ENCODE measurements at places on chromosomes 6 and 20.

DNA sequence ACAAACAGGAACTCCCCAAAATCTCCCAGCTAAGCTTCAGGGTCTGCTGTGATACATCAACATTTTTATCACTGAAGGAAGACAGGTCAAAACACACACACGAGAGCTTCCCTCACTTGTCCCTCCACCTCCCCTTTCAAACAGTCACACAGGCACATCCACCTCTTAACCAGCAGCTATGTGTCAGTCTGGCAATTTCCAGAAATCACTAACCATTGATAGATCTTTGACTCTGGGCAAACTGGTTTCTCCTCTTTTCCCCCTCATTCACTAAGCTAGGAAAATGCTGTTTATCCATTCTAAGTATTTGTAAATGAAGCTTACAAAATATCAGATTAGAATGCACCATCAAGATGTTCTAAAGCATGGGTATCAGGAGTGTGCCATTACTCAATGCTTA lies 87.8 kb downstream of the DCDC2 start:
- no peak overlapping the region for H3K4me3 ChIP-seq
- no peaks in the 10 kb centered on the region for H3K4me1 ChIP-seq
- peaks cover 13% of the 10 kb centered on the region for H3K27me3 ChIP-seq

DNA sequence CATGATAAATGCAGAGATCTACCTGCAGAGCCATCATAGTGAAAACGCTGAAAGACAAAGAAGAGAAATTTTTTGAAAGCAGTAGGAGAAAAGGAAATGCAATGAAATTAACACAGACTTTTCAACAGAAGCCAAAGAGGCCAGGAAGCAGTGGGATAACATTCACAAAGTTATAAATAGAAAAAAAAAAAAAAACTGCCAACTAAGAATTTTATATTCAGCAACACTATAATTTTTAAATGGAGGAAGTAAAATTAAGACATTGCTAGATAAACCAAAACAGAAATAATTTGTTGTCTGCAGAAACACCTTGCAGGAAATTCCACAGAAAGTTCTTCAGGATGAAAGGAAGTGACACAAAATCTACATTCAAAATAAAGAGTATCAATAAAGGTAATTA lies 591.5 kb upstream of the ID4 start:
- no peaks in the 10 kb centered on the region for H3K4me1 ChIP-seq
- no peaks in the 10 kb centered on the region for H3K27me3 ChIP-seq
- no peak overlapping the region for H3K4me3 ChIP-seq
- no peak overlapping the region for H3K27ac ChIP-seq
- H3K36me3 ChIP-seq: no peaks in the 10 kb centered on the region

- H3K36me3 ChIP-seq: no peaks in the 10 kb centered on the region
- H3K27me3 ChIP-seq: peaks cover 2% of the 10 kb centered on the region
- H3K27ac ChIP-seq: no peak overlapping the region
- no peaks in the 10 kb centered on the region for H3K4me1 ChIP-seq
- no peak for DNase-seq
- H3K4me3 ChIP-seq: no peak overlapping the region
Observed at GRCh38 chr6:163188746-163189145, 225.8 kb upstream of the QKI start.

GRCh38 chr6:1636272-1636825 lies 26.6 kb downstream of the FOXC1 start:
- DNase-seq: no peak
- H3K4me1 ChIP-seq: no peaks in the 10 kb centered on the region
- H3K4me3 ChIP-seq: no peak overlapping the region
- peaks cover 2% of the 10 kb centered on the region for H3K27me3 ChIP-seq
- no peaks in the 10 kb centered on the region for H3K36me3 ChIP-seq

DNA sequence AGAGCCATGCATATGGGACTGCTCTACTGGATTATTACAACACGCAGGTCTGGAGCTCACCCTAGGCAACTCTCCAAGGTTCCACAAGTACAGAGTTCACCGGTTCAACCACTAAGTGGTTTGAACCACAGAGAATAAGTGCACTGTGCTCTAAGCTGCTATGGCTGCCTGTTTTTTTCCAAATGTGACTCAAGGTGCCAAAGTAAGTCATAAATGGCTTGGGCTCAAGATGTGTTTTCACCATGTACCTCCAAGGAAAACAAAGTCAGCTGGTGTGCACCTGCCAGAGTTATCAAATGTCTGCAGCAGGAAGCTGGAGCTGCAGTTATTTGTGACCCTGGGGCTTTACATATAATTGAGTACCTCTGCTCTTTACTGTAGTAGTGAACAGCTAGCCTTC lies 76.7 kb downstream of the PREP start:
- peaks cover 23% of the 10 kb centered on the region for H3K36me3 ChIP-seq
- no peak overlapping the region for H3K4me3 ChIP-seq
- no peaks in the 10 kb centered on the region for H3K27me3 ChIP-seq
- no peak overlapping the region for H3K27ac ChIP-seq
- DNase-seq: no peak

DNA sequence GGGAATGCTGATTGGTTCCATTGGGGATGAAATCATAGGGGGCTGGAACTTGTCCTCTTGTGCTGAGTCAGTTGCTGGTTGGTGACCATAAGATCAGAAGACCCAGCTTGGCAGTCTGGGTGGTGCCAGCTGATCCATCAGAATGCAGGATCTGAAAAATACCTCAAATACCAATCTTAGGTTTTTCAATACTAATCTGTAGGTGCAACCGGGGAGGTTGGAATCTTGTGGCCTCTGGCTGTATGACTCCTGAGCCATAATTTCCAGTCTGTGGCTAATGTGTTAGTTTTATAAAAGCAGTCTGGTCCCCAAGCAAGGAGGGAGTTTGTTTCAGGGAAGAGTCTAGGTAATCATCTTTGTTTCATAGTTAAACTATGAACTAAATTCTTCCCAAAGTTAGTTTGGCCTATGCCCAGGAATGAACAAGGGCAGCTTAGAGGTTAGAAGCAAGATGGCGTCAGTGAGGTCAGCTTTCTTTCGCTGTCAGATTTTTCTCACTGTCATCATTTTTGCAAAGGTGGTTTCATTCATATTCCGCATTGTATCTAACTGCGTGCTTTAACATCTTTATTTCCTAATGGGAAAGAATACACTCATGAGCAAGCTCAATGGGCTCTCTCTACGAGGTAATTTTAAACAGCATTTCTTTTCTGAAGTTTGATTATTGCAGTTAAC lies 2.0 kb downstream of the ARMH2 start:
- H3K27me3 ChIP-seq: no peaks in the 10 kb centered on the region
- H3K27ac ChIP-seq: no peak overlapping the region
- no peak overlapping the region for H3K4me3 ChIP-seq

- DNase-seq: no peak
- H3K27ac ChIP-seq: no peak overlapping the region
- no peak overlapping the region for H3K4me3 ChIP-seq
- H3K27me3 ChIP-seq: no peaks in the 10 kb centered on the region
Observed at GRCh38 chr6:112014483-112014882, 39.4 kb upstream of the CCN6 start.

DNA sequence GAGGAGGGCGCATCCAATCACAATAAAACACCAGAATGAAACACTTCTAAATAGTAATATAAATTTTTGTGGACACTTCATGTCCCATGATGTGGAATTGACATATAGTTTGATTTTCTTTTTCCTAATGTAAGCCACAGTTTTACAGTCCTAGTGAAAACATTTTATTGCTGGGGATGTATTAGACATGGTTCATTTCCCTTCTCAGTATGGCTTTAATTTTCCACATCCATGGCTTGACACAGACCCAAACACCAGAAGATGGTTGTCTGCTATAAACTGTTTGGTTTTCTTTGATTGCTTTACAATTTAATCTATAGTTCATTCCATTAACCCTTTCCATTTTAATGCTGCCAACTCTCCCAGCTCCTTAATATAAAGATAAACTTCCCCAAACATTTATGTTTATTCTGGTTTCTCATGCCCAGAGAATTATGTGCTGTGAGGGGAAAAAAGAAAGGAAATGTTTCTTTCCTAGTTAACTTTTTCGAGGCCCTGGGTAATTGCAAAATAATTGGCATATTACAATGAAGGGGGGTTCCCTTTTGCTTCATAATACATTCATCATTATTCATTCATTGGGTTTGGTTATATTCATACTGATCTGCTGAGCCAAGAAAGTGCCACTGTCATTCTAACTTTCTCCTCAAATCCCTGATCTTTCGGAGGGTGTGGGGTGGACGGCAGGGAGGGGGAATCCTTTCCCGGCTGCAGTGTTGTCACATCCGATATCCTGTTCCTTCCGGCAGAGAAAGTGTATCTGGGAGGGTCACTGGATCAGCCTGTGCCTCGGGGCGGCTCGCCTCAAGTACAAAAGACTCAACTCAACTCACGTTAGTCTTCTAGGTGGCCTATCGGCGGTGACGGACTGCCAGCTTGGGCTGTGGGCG lies 127.6 kb upstream of the TFAP2D start:
- no peak for DNase-seq
- no peaks in the 10 kb centered on the region for H3K36me3 ChIP-seq
- no peaks in the 10 kb centered on the region for H3K27me3 ChIP-seq
- H3K4me3 ChIP-seq: no peak overlapping the region
- no peak overlapping the region for H3K27ac ChIP-seq
- no peaks in the 10 kb centered on the region for H3K4me1 ChIP-seq

DNA sequence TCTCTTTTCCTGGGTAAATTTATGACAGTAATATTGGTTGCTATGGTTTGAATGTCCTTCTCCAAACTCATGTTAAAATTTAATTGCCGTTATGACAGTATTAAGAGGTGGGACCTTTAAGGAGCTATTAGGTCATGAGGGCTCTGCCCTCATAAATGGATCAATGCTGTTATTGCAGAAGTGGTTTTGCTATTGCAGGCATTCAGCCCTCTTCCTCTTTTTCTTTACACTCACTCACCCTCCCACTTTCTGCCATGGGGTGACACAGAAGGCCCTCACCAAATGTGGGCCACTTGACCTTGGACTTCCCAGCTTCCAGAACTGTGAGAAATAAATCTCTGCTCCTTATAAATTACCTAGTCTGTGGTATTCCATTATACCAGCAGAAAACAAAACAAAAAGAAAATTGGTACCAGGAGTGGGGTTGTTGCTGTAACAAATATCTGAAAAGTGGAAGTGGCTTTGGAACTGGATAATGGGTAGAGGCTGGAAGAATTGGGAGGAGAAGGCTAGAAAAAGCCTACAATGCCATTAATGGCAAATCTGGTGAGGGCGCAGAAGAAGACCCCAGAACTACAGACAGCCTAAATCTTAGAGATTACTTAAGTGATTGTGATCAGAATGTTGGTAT lies 24.8 kb upstream of the IGF2R start:
- H3K4me3 ChIP-seq: no peak overlapping the region
- H3K36me3 ChIP-seq: peaks cover 5% of the 10 kb centered on the region
- H3K27me3 ChIP-seq: peaks cover 4% of the 10 kb centered on the region
- no peak overlapping the region for H3K27ac ChIP-seq

GRCh38 chr6:152356016-152356415 lies 281.1 kb downstream of the SYNE1 start:
- no peak for DNase-seq
- peaks cover 4% of the 10 kb centered on the region for H3K4me1 ChIP-seq
- H3K4me3 ChIP-seq: no peak overlapping the region

GRCh38 chr20:1646975-1647431 lies 10.6 kb downstream of the SIRPG start:
- H3K4me1 ChIP-seq: peaks cover 48% of the 10 kb centered on the region
- H3K27me3 ChIP-seq: no peaks in the 10 kb centered on the region
- peak; percentile 44 for DNase-seq
- peak overlapping the region; percentile 58 for H3K4me3 ChIP-seq

DNA sequence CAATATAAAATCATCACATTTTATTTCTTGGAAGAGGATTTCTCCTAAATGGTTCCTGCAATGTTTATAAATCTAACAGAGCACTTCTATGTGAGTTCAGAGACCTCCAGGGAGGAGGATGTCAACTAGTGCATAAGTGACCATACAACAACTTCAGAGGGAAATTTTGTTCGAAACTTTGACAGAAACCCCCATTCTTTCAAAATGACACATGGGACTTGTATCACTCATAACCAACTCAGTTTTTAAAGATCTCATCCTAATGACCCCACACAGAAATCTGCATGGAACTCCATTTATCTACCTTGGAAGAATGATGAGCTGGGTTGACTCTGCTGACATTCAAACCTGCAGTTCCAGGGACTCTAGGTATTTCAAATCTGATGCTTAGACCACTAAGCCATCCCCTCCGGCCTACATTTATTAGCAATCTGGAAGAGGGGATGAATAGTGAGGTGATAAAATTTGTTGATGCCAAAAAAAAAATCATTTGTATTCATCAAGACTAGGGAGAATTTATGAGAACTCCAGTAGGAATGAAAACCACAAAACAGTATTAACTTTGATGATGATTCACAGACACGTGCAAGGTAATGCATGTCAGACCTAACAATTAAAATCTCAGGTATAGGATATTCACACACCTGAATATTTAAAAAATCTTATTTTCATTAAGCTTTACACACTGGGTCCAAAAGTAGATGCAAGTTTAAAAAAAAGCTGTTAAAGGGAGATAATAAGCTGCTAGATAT lies 153.0 kb downstream of the REV3L start:
- DNase-seq: no peak
- no peak overlapping the region for H3K4me3 ChIP-seq
- H3K36me3 ChIP-seq: peaks cover 33% of the 10 kb centered on the region
- no peaks in the 10 kb centered on the region for H3K27me3 ChIP-seq
- no peaks in the 10 kb centered on the region for H3K4me1 ChIP-seq
- no peak overlapping the region for H3K27ac ChIP-seq

GRCh38 chr6:150667977-150668716 lies 68.5 kb downstream of the PLEKHG1 start:
- no peak overlapping the region for H3K4me3 ChIP-seq
- DNase-seq: no peak

- no peak overlapping the region for H3K4me3 ChIP-seq
- no peak for DNase-seq
- H3K4me1 ChIP-seq: peaks cover 3% of the 10 kb centered on the region
- H3K27me3 ChIP-seq: peaks cover 36% of the 10 kb centered on the region
- H3K36me3 ChIP-seq: no peaks in the 10 kb centered on the region
Observed at GRCh38 chr6:153125032-153125431, 6.0 kb downstream of the RGS17 start.

DNA sequence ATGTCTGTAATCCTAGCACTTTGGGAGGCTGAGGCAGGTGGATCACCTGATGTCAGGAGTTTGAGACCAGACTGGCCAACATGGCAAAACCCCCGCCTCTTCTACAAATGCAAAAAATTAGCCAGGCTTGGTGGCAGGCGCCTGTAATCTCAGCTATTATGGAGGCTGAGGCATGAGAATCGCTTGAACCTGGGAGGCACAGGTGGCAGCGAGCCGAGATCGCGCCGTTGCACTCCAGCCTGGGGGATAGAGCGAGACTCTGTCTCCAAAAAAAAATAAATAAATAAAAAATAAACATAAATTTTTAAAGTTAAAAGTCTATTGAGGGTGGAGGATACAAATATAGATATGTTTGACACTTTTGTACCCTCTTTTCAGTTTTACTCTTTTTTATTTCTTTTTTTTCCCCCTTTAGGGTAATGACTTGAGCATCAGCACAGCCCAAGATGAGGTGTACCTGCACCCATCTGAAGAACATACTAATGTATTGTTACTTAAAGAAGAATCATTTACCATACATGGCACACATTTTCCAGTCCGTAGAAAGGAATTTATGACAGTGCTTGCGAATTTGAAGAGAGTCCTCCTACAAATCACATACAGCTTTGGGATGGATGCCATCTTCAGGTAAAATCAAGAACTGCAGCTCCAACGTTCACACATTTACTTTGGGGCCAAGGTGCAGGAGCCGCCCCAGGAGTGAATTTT lies 368.9 kb downstream of the LAMA2 start:
- peaks cover 36% of the 10 kb centered on the region for H3K27me3 ChIP-seq
- no peaks in the 10 kb centered on the region for H3K36me3 ChIP-seq
- H3K4me3 ChIP-seq: no peak overlapping the region
- DNase-seq: no peak
- no peak overlapping the region for H3K27ac ChIP-seq
- H3K4me1 ChIP-seq: no peaks in the 10 kb centered on the region

All from activated naive CD8-positive, alpha-beta T cell treated with anti-CD3 and anti-CD28 coated beads, Interleukin-2, amount 10 ng/mL, durations not matched to agents 7 days and 5 days (primary cell).